ENCODE measurements at places on chromosomes 7 and 10.

GRCh38 chr7:130932088-130932487 is 198.1 kb upstream of the KLF14 start:
- DNase-seq, result no peak

- DNase-seq, result no peak
Observed at GRCh38 chr10:132534391-132535064, 3.1 kb upstream of the INPP5A start.

DNA sequence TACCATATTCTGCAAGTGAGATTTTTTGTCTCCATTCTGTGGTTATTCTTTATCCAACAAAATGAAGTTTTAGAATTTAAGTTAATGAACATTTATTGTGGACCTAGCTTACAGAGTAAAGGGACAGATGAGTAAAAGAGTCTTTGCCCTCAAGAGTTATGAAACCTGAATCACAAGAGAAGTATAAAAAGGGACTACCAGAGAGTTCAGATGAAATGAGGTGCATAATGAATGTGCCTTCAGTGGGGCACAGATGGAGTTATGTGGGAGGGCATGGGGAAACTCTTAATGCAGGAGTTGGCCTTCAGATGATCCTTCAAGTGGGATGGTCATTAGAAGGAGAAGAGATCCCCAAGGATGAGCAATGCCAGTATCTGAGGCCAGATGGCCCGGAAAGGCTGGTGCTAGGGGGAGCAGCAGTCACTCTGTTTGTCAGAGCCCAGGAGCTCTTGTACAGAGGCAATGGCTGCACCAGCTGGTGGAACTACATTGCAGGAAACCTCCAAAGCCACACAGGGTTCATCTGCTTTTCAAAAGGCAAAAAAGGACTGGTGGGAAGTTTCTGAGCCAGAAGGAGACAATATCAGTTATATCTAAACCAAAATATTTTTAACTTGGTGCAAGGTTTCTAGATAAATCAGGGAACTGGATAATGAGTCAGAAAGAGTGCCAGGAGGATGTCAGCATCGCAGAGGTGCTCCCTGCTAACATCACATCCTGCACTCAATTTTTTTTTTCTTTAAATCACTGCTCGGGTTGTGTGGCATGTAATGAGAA is 162.0 kb downstream of the KLF6 start:
- no peak for DNase-seq

DNA sequence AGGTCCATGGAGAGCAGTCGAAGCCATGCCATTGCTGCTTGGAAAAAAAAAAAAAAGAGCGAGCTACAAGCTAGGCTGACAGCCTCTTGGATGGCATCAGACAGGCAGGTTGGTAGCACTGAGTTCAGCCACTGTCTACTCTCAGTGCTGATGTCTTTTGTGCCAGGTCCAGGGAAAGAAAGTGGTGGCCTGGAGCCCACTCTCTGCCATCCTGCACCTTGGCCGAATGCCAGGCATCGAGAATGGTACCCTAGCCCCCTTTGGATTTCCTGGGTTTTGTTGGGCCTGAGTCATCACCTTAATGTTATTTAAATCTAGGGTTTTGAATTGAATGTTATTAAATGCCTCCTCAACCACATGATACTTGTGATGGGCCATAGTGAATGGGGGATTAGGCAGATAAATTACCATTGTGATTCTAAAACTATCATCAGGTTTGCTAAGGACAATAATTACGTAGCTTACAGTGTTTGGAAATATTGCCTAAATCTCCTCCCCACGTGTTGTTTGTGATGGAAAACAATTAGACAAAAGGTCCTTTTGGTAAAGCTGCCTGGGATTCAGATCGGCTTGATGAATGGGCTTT is 195.7 kb upstream of the GPR26 start:
- no peak for DNase-seq

GRCh38 chr10:130463876-130464364 is 327.7 kb downstream of the GLRX3 start:
- no peak for DNase-seq

GRCh38 chr10:91820144-91820543 is 21.9 kb downstream of the TNKS2 start:
- no peak for DNase-seq

GRCh38 chr10:11330383-11331045 is 280.9 kb downstream of the USP6NL start:
- no peak for DNase-seq

- no peak for DNase-seq
Observed at GRCh38 chr10:62625484-62625883, 179.0 kb upstream of the ADO start.

DNA sequence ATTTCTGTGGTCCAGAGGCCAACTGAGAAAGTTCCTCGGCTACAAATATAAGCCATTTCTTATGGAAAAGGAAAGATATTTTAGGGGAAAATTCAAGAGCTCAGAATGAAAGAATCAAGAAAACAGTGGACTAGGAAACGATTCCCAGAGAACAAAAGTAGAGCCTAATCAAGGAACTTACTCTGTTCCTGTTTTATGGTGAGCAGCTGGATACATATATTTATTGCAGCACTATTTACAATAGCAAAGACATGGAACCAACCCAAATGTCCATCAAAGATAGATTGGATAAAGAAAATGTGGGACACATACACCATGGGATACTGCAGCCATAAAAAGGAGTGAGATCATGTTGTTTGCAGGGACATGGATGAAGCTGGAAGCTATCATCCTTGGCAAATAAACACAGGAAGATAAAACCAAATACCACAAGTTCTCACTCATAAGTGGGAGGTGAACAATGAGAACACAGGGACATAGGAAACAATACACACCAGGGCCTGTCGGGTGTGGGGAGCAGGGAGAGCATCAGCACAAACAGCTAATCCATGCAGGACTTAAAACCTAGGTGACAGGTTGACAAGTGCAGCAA is 298.7 kb downstream of the THSD7A start:
- no peak for DNase-seq

GRCh38 chr10:3701491-3701890 is 83.5 kb downstream of the KLF6 start:
- DNase-seq, result no peak

- no peak for DNase-seq
Observed at GRCh38 chr7:141949451-141949850, 2.7 kb upstream of the CLEC5A start.

GRCh38 chr7:158500651-158501052 is 87.0 kb downstream of the PTPRN2 start:
- DNase-seq, result no peak

DNA sequence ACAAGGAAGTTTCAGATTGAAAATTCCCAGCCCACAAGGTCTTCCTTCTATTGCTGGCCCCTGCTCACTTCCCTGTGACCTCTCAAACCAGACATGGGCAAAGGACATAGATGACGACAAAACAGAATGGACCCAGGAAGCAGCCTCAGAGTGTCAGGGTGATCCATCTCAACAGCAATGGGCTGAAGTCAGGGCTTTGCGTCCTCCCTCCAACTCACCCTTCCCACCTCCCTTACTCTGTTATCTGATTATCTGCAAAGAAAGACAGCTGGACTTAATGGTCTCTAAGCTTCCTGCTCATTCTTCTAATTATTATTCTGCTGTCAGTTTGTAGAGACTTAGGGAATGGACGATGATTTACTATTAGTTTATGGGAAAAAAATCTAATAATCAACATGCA is 115.9 kb downstream of the PIP4K2A start:
- DNase-seq, result no peak

DNA sequence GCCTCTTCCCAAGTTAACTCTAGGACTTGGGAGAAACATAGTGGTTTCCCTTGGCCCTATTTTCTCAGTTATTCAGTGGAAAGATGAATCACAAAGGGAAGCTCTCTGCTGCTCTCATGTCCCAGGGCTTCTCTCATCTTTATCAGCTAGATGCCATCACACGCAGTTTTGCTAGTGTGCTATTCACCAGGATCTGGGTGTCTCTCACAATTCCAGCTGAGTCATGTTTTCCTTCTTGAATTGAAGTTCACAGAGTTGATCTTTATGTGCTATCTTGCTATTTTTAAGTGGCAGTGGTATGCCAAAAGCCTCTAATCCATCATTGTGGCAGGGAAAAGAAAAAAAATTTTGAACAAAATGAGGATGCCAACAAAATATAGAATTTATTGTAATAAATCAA is 101.3 kb downstream of the TWIST1 start:
- no peak for DNase-seq
